ENCODE measurements at places on chromosomes 2 and 18.

- no peak for DNase-seq
These were observed 3.2 kb downstream of the STRN start for GRCh38 chr2:36963106-36963505.

DNA sequence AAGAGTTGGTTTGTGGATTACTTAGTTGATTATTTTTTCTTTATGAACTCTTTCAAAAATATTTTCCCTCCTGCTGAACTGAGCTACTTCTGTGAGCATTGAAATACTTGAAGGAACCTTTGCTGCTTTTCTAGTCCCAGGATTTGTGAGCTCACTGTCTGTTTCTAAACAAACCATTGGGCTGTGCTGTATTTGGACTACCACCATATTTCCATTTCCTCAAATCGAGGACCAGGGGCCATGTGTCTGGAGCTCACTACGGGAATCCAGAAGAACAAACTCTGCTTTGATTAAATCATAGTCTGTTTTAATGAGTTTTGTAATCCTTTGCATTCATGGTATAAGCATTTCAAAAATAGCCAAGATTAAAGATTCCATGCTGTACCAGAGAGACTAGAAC is 1.3 kb downstream of the MRPL33 start:
- DNase-seq = no peak

- DNase-seq = peak; percentile 36
These were observed 19.1 kb downstream of the CAPG start for GRCh38 chr2:85390941-85391669.

DNA sequence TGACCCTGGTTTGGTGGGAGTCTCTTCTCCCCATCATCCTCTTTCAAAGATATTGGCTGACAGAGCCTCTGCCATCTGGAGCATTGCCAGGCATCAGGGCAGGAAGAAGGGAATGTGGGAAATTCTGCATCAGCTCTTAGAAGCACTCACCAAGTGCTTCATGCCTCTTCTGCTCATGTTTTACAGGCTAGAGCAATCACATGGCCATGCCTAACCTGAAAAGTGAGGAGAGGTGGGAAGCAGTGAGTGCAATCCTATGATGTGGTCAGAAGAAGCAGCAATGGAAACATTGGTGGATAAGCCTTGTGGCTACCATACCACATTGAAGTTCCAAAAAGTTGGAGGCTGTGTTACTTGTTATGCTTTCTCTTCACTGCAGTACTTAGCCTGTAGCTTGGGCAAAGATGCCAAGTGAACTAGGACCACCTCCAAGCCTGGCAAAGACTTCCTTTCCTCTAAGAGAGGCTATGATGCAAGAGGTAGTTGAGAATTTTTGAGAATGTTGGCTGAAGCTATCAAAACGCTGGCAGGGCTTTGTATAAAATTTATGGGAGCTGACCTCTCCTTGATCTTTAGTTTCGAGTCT is 64.1 kb downstream of the BCL2L11 start:
- no peak for DNase-seq

- no peak for DNase-seq
These were observed 109.2 kb downstream of the THADA start for GRCh38 chr2:43486603-43487002.

DNA sequence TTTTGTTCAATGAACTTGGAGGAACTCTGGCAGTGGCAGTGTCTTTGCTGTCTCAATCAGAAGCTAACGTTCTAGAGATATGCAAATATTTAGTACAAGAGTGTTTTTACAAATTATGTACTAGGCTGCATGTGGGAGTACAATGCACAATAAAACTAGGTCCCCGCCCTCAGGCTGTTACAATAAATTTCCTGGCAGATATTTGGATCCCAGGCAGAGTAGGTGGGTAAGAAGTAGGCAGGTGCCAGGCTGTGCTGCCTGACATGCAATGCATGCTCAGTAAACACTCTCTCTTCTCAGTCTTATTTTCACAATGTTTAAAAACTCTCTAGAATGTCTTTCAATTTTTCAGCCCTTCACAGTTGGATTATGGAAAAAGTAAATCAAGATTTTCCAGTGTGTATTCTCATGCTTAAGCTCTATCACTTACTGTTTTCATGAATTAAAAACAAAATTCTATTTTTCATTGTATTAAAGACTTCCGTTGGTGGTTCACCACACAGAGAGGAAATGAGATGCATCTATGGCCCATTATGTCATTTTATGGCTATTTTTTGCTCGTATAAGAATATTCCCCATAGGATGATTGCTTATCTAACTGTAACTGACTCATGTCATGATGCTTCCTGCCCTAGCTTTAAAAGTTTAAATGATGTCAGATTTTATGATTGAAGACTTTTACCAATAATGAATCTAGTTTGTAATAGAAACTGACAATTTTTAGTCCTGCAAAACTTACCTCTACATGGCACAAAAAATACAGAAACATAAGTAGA is 346.1 kb downstream of the RND3 start:
- no peak for DNase-seq

GRCh38 chr18:55337908-55338521 is 250.0 kb downstream of the TCF4 start:
- no peak for DNase-seq

- no peak for DNase-seq
These were observed 53.9 kb downstream of the PHLPP1 start for GRCh38 chr18:62769216-62769615.

DNA sequence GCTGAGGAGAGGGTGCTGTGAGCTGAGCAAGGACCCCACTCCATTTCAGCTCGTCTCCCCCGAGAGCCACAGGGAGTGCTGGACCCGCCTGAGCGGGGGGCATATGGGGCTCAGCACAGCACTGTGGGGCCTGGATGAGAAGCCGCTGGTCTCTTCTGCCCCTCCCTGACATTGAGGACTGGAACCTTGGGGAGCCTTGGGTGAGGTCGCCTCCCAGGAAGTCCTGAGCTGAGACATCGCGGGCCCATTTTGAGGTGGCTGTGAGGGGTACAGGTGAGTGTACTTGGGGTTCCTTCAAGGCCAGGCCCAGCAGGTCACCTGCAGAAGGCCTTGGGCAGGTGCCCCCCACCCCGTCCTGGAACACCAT is 3.1 kb upstream of the AQP12A start:
- DNase-seq = no peak

DNA sequence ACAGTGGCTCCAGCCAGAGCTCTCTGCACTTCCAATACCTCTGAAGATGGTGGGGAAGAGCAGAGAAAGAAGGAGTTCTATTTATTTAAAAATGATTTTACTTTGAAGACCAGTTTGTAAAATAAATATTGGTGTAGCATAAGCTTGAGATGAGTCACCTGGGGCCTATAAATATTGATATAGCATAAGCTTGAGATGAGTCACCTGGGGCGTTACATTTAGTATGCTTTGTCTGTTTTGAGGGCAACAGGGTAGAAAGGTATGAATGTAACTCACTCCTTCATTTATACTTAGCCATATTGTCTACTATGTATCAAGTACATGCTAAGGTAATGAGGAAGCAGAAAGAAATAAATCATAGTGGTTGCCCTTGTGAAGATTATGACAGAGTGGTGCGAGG is 7.7 kb upstream of the SULT1C4 start:
- DNase-seq = no peak

DNA sequence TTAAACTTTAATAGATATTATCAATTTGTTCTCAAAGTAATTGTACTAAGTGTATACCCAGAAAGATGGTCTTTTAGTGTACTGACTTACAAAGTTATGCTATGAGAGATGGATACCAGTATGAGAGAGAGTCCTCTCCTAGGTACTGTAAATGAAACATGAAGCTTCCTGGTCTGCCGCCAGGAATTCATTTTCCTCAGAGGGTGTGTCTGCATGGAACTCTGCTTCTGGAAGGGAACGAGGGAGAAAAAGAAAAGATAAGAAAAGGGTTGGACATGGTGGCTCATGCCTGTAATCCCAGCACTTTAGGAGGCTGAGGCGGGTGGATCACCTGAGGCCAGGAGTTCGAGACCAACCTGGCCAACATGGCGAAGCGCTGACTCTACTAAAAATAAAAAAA is 2.2 kb upstream of the SSB start:
- DNase-seq = no peak

GRCh38 chr18:35938562-35938961 is 33.9 kb upstream of the RMP24 start:
- DNase-seq = no peak

GRCh38 chr2:46179037-46179621 is 118.1 kb upstream of the EPAS1 start:
- no peak for DNase-seq

- no peak for DNase-seq
These were observed 18.8 kb downstream of the ZNF385B start for GRCh38 chr2:179842498-179843153.

GRCh38 chr2:56227811-56228210 is 44.0 kb downstream of the CCDC85A start:
- no peak for DNase-seq

GRCh38 chr2:38682008-38682575 is 16.2 kb downstream of the GALM start:
- DNase-seq = no peak

- DNase-seq = no peak
These were observed 15.0 kb upstream of the KCNG2 start for GRCh38 chr18:79782566-79783308.

DNA sequence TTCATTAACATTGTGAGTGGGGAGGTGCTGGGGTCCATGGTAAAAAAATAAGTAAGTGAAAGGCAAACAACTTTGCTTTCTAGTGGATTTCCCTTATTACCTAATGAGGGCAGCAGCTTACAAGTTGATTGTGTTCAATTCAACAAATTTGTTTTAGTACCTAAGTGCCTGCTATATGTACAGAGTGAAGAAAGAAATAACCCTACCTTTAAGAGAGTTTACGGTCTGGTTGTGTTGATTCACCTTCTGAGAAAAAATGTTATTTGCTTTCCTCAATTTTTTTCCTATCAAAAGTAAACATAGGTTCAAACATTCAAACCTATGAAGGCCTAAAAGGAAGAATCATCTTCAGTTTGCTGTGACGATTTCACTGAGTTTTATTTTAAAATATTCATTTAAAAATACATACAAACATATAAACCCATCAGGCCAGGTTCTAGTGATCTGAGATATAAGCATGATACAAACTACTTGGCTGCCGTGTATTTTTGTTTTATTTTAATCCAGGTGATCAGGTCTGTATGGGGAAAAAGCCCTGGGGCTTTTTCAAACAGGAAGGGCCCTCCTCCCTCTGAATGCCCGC is 1.5 kb upstream of the SPTBN1 start:
- DNase-seq = no peak

GRCh38 chr18:3577281-3577855 is 127.4 kb downstream of the TGIF1 start:
- DNase-seq = no peak

DNA sequence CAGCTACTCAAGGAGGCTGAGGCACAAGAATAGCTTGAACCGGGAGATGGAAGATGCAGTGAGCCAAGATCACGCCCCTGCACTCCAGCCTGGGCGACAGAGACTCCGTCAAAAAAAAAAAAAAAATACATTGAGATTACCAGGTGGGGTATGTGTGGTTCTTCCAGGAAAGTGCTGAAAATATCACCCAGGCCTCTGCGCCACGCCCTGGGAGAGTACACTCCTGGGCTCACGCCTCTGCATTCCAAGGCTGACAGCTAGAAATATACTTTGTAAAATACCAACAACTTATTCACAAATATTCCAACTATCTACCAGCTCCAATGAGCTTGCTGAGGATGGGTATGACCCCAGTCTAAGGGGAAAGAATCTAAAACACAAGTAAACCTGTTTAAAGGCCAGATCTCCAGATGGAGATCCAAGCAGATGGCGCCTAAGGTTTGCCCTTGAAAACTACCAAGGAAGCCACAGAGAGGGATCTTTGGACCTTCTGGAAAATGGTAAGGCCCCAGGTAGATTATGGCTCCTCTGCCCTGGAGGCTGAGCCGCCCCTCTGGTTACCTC is 21.6 kb upstream of the B3GNT7 start:
- no peak for DNase-seq

DNA sequence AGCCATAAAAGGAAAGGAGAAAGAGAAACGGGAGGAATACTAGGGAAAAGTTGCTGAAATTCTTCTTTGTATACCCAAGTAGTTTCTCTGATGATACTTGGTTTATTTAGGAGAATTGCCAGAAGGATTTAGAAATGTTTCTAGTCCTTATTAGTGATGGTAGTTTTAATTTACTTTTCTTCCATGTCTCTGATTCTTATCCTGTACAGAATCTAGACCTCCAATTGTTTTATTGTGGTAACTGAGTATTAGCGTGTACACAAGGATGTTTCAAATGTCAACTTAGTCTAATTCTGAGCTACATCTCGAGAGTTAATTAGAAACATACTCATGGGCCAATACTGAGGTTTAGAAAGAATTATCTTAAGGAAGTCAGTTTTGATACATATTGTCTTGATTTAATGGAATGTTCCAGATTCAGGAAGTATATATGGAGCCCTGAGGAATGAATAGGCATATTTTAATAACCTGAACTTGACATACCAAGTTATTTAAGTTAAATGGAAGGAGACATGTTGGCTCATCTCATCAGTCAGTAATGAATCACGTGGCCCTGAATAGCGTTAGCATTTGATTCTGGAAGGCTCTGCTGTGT is 219.6 kb downstream of the LTBP1 start:
- DNase-seq = no peak

DNA sequence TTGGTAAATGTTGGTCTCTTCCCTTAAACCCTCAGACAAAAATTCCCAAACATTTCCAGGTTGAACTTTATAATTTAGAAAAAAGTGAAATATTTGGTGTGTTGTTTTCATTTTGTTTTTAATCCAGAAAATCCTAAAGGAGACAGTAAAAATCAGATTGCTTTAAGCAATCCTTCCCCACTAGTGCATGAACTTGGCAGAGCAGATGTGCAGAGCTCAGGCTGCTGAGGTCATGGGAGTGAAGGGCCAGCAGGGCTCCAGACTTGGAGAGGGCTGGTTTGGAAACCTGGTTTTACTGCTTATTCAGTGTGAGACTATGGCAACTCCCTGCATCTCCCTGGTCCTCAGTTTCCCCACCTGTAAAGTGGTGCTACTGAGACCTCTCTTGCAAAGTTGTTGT is 66.7 kb upstream of the TEX51 start:
- DNase-seq = no peak

- DNase-seq = no peak
These were observed 150.6 kb upstream of the UBE2E3 start for GRCh38 chr2:180829836-180830235.

DNA sequence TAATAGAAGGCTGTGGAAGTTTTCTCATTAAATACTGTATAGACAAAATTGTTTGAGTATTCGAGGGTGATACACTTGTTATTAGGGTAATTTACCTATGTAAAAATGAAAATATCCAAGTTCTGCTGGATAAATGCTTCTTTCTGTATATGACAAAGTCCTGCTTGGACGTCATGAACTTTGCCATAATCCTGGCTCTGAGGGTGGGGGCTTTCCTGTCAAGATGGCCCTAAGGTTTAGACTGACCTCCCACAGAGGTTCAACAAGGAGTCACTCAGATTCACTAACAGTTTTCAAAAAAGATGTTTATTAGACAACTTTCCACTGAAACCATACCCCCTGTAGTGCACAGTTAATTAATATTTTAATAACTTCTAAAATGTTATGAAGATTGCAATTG is 52.5 kb upstream of the NABP1 start:
- DNase-seq = no peak
